Cardiac fibroblast (primary cell): ENCODE measurements at places on chromosomes 4 and X.

DNA sequence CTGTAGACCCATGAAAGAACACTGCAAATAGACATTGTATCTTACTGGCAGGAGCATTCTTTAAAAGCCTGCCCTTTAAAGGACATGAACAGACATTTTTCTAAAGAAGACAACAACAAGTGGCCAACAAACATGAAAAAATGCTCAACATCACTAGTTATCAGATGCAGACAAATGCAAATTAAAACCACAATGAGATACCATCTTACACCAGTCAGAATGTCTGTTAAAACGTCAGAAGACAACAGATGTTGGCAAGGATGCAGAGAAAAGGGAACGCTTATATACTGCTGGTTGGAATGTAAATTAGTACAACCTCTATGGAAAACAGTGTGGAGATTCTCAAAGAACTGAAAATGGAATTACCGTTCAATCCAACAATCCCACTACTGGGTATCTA is 77.2 kb downstream of the ATP10D start:
- no peak for DNase-seq

DNA sequence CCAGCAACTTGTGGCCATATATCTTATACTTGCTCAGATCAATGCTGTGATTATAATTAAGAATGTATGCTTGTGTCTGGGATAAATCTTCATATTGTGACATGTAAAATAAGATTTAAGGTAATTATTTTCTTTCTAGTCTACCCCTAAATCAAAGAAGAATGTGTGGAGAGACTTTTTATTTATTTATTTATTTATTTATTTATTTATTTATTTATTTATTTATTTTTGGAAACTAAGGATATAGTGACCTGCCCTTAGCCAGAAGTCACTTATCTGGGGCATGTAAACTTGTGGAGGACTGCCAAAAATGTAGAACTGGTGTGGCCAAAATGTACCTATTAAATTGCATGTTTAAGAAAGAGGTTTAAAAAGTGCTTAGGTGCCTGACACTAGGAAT is 144.3 kb downstream of the BEND2 start:
- DNase-seq, result no peak

- peak; percentile 12 for DNase-seq
Measured at GRCh38 chr4:6087669-6088341, 69.6 kb upstream of the C4orf50 start.

DNA sequence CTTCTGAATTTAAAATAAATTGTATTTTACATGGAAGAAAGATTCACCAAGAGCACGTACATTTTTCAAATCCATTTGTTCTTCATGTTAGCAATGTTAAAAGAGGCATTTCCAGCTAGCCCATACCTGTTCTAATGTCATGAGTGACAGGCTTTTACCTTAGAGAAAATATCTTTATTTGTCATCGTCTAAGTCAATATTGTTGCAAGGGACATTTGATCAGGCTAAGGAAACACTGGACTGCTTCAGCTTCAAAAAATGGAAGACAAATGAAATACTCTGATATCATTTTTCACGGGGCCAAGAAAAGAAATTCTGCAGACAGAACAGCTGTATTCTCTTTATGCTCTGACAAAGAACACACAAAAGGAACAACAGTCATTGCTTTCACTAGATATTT is 207.7 kb downstream of the RCHY1 start:
- no peak for DNase-seq

DNA sequence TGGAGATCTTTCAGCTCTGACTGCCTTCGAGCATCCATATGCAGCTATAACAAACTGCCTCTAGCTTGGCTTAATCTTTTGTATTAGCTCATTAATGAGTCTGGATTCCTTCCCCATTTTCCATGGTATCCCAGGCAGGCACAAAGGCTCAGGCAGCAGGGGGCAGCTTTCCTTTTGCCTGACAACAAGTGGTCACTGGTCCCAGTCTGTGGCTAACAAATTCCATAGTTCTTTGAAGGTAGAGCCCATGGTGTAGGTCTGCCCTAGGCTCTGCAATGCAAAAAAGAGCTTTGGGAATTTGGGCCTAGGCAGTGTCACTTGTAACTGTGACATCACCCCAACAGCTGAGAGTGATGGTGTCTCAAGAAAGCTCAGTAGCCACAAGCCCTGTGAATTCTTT is 234.4 kb upstream of the GPC4 start:
- DNase-seq, result no peak

DNA sequence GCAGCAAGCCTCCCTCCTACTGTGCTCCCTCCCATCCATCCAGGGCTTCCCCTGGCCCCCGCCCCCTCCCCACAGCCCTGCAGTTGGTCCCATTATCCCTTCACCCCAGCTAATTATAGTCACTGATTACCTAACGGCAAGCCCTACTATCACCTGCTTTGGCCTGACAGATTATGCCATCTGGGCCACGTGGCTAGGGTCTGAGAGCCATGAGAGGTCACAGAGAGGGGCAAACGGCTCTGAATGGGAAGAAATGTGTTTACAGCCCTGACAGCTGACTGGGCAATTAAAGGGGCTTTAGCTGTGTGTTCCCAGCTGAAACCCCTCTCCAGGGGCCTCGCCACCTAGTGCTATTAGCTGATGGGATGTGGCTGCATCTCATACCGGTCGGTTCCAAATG is 134.4 kb upstream of the CPEB2 start:
- DNase-seq, result no peak

GRCh38 chrX:1139185-1139500 is 73.3 kb downstream of the CRLF2 start:
- DNase-seq, result no peak

DNA sequence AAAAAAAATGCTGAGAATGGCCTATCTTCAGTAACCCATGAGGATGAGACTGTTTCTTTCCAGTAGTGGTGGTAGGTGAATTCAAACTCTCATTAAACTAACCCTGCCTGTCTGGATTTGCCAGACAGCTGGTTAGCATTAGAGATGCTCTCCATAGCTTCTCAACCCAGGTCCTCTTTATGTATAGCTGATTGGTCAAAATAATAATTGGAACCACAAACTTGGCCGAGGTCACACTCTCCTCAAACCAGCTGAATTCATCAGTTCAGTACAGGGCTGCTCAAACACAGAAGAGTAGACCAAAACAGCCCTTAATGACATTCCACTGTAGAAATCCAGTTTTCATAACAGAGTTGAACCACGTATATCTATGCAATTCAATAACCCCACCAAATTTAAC is 85.3 kb downstream of the HCCS start:
- no peak for DNase-seq

DNA sequence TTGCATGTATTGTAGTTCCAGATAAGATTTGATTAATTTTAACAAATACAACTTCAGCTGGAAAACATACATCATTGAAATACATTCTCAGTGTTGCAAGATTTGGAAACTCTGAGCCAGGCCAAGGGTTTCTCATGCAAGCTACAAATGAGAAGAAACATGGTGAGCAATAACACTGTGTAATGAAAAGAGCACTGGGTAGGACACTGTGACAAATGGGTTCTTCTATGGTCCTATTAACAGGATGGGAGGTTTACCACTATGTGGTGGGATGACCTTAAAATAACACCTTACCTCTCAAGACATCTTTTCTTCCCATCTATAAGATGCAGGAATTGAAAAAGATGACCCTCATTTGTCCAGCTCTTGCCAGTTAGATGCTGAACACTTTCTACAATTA is 19.6 kb upstream of the NDNF start:
- DNase-seq, result no peak

DNA sequence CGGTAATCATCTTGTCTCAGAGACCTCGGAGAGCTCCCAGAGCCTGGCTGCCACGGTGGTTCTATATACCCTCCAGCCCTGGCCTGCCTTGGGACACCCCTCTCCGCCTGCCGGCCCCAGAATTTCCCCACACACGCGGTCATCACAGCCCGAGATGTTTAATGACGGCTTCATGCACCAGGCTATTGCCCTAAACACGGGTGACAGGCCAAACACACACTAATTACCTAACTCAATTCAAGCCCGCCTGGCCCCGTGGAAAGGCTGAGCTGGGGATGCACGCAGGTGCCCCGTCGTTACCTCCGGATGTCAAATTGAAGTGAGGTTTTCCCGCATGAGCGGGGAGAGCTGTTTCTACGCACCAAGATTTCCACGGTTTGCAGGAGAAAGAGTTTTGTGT is 72.9 kb upstream of the PPP2R3B start:
- no peak for DNase-seq

GRCh38 chr4:156931267-156931666 is 40.3 kb downstream of the PDGFC start:
- DNase-seq, result peak; percentile 66

DNA sequence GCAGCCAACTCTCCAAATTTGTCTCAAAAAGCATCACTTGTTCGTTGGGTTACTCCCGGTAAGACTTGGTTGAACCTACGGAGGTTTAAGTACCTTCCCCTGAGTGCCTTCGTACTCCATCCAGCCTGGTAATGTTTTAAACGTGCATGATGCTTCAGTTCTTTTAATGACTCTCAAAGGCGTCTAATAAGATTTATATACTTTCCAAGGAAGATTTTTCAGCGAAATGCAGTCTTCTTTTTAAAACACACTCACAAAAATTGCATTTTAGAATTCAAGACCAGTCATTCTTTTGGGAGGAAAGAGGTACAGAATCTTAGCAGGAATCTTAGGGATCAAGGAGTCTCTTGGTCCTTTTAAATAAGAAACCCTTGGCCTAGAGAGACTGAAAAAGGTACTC is 430 bp upstream of the TRPC3 start:
- DNase-seq, result no peak

DNA sequence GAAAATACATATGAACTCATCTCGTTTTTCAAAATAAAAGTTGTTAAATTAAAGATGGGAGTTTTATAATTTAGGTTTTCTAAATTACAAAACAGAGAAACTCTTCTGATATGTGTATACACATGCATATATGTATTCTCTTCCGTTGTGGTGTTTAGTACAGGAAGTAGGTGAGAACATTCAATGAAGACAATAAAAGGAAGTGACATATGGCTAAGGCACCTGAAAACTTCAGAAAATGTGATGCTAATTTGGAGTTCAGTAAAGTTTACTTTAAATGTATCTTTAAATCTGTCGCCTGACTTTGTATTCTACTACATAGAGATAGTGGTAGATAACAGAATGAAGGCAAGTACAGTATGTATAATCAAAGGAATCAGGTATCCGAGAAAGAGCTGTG is 33.5 kb upstream of the ITM2A start:
- DNase-seq, result no peak

DNA sequence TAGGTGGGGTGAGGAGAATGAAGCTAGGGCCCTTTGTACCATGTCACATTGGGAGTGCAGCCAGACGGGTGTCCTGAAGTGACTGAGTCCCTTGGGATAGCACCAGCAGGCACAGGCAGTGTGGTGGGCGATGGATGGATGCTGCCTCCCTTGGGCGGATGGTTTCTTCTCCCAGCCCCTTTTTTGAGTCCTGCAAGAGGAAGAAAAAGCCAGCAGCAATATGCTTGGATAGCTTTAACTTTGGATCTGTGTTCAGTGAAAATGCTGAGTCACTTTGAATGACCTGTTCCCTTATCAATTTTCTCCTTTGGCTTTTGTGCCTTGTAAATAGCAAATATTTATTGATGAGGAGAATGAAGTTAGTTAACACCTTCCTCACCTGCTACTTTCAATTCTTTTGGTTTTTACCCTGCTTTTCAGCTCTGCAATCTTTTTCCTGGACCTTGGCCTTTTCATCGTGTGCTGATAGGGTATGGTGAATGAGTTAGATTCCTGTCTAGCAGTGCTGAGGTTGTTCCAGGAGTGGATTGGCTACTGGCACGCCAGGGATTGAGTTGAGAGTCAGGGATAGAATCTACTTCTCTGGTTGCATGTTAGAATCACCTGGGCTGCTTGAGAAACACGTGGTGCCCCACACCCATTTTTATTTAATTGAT is 10.2 kb downstream of the DCUN1D4 start:
- DNase-seq, result no peak

DNA sequence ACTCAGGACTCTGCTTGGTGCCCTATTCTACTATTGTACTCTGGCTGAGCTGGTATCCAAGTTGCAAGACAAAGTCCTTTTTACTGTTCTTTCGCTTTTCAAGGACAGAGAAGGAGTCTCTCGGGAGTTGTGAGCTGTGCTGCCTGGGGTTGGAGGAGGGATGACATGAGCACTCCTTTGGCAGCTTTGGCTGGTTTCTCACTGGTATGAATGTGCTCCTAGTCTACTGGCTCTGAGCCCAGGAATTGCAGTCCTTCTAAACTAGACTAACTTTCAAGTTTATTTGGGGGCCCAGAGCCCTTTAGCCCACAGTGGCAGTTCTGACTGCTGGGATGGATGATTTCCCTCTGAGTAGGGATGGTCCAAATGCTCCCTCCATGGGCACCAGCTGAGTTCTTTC is 997.1 kb downstream of the RAB28 start:
- peak; percentile 56 for DNase-seq

DNA sequence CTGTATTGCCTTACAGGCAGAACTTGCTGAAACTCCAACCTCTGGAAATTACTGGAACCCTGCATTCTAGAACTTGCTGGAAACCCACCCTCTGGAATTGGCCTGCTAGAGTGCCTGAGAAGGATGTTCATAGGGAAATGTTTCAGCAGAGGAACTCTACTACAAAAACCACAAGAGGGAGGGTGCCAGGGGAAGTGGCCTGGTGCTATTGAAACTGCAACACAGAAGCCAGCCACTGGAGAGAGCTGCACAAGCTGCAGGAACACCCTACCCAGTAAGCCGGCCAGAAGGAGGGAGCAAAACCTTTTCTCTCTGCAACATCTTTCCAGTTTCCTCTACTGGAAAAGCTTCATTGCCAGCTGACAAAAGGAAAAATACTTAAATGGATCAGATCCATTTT is 2.5 kb upstream of the BRWD3 start:
- peak; percentile 65 for DNase-seq

GRCh38 chr4:173511787-173512361 is 18.2 kb downstream of the HAND2 start:
- no peak for DNase-seq

DNA sequence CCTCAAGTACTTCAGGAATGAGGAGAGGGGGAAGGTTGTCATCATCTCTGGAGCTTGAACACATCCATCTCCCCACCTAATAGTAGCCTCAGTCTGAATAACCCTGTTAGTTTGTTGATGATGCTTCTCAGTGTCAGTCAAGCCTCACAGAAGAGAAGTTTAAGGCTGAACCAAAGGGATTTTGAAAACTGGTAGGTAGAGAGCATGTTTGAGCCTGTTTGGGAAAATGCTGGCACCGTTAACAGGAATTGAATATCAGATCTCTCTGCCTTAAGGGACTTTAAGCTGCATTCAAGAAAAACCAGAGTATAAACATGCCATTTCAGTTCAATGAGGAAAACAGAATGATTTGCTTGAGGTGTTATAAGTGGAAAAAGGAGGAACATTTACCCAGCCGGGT is 73.1 kb downstream of the MAPK10 start:
- no peak for DNase-seq

DNA sequence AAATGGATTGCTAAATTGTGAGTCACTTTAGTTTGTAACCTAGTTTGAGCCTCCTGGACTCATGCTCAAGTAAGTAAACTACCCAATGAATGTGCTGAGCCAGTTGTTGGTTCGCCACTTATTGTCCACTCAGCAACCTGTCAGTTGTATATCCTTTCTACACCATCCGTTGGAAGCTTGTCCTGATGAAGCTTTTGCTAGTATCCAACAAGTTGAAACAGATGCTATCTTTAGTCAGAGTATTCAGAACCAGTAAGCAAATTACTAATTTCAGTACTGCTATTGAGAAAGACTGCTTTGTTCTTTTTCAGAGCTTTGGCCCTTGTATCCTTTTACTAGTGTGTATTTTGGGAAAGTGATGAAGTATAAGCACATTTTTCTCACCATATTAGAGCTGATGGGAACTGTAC is 4.3 kb upstream of the NAA15 start:
- peak; percentile 12 for DNase-seq
